ENCODE measurements at places on chromosomes 4 and X.

DNA sequence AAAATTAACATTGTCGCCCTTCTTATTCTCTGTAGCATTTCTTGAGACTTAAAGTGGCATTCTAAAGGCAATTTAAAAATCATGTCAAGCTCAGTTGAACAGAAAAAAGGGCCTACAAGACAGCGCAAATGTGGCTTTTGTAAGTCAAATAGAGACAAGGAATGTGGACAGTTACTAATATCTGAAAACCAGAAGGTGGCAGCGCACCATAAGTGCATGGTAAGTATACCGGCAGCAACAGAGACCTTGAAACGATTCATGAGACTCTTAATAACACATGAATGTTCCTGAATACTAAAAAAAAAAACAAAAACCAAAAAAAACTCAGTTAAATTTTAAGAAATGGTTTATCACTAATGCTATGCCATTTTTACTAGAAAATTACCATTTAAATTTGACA is 82.4 kb upstream of the HPRT1 start:
- no peak for DNase-seq

- no peak for DNase-seq
Observed at GRCh38 chr4:6705646-6706045, 4.0 kb downstream of the MRFAP1L1 start.

DNA sequence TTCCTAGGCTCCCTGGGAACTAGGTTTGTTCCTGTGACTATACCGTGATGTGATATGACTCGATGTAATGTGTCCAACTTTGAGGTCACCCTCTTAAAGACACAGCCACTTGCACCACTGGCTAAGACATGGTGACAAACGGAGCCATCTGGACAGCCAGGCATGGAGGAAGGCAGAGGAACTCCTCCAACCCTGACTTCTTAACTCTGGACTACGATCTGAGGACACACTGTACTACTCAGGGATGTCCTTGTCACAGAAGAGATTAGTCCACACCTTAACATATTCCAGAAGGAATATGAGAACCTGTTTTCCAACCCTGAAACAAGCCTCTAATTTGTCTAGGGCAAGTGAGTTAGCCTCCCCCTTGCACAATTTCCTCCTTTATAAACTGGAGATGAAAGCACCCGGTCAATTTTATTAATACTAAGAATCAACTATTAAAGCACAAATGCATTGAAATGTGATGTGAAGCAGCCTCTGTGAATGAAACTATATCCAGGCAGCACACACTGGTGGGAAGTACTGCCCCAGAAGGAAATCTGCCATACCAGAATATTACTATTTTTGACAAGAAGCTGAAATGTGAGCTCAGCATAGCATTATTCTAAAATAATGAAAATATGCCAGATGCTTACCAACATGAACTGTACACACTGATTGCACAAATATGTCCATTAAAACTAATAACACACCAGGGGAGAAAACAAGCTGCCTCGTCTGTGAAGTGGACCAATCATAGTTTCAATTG is 47.3 kb downstream of the TSPAN5 start:
- DNase-seq = no peak

DNA sequence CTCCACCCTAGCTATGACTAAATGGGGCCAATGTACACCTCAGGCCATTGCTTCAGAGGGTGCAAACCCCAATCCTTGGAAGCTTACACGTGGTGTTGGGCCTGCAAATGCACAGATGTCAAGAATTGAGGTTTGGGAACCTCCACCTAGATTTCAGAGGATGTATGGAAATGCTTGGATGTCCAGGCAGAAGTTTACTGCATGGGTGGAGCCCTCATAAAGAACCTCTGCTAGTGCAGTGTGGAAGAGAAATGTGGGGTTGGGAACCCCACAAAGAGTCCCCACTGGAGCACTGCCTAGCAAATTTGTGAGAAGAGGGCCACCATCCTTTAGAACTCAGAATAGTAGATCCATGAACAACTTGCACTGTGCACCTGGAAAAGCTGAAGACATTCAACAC is 284.1 kb downstream of the ANTXR2 start:
- no peak for DNase-seq

- no peak for DNase-seq
Observed at GRCh38 chr4:121457278-121457875, 76.6 kb upstream of the QRFPR start.

- DNase-seq = no peak
Observed at GRCh38 chr4:17699380-17699779, 82.0 kb downstream of the FAM184B start.

DNA sequence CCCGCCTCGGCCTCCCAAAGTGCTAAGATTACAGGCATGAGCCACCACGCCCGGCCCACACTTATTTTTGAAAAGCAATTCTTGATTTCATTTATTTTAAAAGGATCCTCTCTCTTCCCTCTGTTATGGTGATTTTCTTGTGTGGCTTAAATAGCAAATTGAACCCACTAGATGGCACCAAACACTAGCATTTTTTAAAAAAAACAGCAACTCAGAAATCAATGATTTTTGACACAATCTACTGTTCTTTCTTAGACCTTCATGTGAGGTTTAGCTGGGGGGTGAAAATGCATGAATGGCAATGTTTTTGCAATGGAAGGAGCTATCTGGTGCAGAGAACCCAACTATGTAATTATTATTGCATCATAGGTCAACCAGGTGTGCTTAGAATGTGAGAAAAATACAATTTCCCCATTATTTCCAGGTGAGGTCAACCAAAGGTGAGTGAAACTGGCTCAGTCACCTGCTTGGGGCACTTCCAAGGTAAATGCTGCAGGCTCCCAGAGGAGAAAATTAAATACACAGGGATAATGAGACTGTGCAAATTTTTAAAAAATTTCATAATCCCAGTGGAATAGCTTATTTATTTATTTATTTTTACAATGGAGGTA is 226.7 kb upstream of the PRKX start:
- DNase-seq = no peak

- no peak for DNase-seq
Observed at GRCh38 chr4:132101526-132101925, 1047.6 kb upstream of the PCDH10 start.

- DNase-seq = no peak
Observed at GRCh38 chr4:80990851-80991250, 39.7 kb upstream of the BMP3 start.

DNA sequence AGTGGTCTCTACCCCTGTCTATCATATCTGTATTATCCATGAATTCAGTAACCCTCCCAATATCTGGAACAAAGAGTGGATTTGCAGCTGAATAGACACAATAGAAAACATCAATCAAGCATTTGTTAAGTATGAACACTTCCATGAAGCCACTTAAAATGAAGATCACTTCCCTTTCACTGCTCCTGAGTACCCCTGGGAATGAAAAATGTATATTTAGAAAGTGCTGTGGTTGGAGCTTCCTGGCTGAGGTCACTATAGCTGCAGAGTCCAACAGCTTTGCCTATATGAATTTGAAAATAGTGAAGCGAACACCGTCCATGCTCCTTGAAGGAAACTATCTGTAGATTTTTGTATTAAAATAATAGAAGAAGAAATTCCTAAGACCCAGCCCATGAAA is 227.0 kb downstream of the DTHD1 start:
- no peak for DNase-seq

DNA sequence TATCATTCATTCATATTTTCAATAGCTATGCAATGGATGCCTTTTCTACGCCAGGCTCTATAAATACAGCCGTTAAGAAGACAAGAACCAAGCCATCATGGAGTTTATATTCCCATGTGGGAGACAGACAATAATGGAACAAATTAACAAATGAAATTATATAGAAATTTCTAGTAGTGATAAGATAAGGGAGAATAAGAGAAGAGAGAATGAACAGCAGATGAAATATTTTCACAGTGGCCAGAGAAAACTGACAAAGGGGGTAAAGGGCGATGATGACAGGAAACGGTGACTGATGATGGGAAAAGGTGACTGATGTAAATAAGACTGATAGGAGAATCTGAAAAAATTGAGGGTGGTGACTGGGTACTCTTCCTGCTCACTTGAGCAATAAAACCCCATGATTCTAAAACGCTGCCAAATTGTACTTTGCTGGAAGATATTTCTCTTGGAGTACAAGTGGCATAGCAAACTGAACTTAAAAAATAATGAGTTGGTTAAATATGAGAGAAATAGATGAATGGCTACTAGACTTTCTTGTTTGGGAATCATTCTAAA is 13.2 kb downstream of the RNF150 start:
- no peak for DNase-seq

DNA sequence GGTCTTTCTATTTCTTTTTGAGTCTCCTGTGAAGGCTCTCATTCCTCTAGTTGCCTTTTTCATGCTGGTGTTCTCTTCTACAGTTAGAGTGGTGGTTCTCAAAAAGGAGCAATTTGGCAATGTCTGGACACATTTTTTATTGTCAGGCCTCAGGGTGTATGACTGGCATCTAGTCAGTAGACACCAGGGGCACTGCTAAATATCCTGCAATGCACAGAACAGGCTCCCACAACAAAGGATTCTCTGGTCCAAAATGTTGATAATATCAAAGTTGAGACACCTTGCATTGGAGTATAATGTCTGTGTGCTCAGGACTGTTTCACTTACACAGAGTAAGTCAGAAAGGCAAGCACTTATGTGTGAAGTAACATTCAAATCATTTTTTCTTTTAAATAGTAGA is 1360.7 kb downstream of the ADGRL3 start:
- no peak for DNase-seq

DNA sequence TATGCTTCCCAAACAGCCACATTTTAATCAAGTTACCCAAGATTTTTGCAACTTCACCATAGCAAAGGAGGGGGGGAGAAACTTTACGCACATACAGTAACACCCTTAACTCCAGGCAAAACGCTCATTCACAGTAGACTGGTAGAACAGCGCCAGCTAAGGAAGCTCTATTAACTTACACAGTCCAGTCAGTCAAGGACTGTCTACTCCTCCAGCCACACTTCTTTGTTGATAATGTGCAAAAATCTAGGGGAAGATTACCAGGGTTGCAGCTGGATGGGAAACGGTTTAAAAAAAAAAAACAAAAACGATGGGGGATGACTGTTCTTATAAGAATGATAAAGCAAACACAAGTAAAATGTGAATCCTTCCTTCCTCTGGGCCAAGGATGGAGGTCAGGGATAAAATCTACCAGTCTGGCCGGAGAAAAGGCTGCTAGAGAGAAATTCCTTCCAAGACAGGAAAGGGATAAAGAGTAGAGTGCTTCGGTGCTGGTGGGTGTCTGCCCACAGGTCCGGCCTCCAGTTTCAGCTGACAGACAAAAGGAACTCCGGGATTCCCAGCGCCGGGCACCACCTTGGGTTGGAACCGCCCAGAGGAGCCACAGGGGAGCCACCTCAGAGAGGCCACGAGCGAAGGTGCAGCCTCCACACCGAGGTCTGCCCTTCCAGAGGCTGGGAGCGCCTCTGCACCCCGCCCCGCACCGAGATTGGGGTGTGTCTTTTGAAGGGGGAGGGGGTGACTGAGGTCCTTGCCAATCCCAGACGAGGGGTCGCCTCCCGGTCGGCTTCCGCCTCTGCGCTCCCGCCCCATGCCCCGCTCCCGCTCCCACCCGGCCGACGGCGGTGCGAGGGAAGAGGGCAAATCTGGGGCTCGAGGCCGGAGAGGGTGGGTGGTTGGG is 811 bp downstream of the ANKRD50 start:
- no peak for DNase-seq

- DNase-seq = no peak
Observed at GRCh38 chr4:42452823-42453222, 55.5 kb downstream of the SHISA3 start.

DNA sequence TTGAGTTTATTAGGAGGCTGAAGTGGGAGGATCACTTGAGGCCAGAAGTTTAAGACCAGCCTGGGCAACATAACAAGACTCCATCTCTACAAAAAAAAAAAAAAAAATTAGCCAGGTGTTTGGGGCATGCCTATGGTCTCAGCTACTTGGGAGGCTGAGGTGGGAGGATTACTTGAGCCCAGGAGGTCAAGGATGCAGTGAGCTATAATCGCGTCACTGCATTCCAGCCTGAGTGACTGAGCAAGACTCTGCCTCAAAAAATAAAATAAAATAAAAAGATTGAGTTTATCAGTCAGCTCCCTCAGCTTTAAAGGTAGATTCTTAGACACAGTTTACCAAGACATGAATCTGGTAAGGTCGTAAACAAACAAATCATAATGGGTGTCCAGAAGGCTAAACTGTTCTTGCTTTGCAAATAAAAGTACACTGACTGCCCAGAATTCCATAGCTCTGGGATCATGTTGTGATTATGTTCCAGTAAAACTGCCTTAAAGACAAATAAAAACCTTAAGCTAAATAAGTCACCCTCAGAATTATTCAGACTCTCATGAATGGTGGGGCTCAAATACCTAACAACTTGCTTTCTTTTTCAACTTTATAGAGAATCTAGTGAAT is 18.7 kb downstream of the APOO start:
- no peak for DNase-seq

GRCh38 chr4:81214881-81215868 is at the start of gene PRKG2:
Gene PRKG2 (minus strand): TSS chr4:81215222. CDS start chr4:81205047, 10,175 bp downstream.
- no peak for DNase-seq

GRCh38 chr4:112023402-112023950 is 121.8 kb upstream of the FAM241A start:
- no peak for DNase-seq

- DNase-seq = no peak
Observed at GRCh38 chr4:23934915-23935314, 45.1 kb upstream of the PPARGC1A start.

DNA sequence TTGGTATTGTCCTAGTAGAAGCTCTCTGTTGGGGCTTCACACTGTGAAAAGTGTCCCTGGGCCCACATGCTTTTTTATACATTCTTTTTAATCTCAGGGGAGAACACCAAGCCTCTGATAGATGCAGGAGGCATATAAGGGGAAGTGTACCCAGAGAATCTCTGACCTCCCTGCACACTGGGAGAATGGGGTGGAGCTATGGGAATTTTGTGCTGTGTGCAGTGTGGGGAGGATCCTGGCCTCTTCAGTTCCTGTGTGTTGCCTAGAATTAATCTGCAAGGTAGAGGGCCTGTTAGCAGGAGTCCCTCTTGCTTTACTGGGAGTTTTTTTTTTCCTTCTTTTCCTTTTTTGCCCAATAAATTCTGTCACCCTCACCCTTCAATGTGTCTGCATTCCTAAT is 49.2 kb upstream of the SPIN4 start:
- DNase-seq = no peak

DNA sequence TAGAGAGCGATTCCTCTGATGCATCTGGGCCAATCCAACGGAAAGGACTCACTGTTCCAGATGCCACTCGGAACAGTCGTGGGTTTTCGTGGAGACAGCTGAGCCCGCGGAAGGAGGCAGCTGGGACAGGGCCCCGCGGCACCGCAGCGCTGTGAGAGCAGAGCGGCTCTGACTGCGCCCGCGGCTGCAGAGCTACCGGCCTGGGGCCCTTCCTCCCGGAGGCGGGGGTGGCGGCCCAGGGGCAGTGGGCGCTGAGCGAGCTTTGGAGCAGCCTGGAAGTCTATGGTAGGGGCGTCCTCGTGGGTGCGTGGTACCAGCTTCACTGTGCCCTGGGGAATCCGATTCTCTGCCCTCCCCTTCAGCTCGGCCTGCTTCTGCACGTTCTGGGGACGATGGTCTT is 24.9 kb downstream of the CLDN34 start:
- no peak for DNase-seq

GRCh38 chr4:114907568-114907967 is 205.9 kb downstream of the NDST4 start:
- DNase-seq = no peak

GRCh38 chr4:92455951-92456350 is 152.2 kb downstream of the GRID2 start:
- no peak for DNase-seq

- no peak for DNase-seq
Observed at GRCh38 chr4:183747380-183747779, 88.3 kb downstream of the TRAPPC11 start.

Measured in stimulated activated CD8-positive, alpha-beta memory T cell treated with anti-CD3 and anti-CD28 coated beads, Interleukin-4, amount 100 ng/mL, for 4 hours (primary cell).